ENCODE measurements at places on chromosomes 2 and 18.

GRCh38 chr18:11741505-11742145 lies 52.6 kb downstream of the GNAL start:
- DNase-seq, result no peak

DNA sequence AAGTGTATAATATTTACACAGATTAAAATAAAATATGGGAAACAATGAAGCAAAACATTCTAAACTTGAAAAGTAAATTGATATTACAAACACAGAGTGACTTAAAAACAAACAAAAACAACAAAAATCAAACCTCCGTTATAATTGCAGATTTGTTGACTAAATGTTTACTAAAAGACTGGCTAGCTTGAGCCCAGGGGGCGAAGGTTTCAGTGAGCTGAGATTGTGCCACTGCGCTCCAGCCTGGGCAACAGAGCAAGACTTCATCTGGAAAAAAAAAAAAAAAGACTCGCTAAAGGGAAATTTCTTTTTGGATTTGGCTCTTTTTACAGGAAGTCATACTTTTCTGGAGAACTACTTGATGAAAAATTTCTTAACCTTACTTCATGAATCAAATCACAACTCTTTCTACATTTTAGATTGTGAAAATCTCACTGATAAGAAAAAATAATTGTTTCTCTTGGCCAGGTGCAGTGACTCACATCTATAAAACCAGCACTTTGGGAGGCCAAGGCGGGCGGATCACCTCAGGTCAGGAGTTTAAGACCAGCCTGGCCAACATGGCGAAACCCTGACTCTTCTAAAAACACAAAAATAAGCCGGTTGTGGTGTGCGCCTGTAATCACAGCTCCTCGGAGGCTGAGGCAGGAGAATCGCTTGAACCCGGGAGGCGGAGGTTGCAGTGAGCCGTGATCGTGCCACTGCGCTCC lies 9.7 kb downstream of the TFPI start:
- no peak for DNase-seq

- peak; percentile 63 for DNase-seq
These were observed 264.1 kb upstream of the MEIS1 start for GRCh38 chr2:66170744-66171330.

GRCh38 chr18:74225193-74225840 lies 66.4 kb downstream of the CYB5A start:
- DNase-seq, result no peak

GRCh38 chr2:8329660-8330622 lies 351.9 kb upstream of the ID2 start:
- no peak for DNase-seq

- no peak for DNase-seq
These were observed 44.4 kb downstream of the PTPN2 start for GRCh38 chr18:12839526-12840196.

GRCh38 chr2:128197059-128197458 lies 106.1 kb downstream of the UGGT1 start:
- DNase-seq, result no peak

- DNase-seq, result no peak
These were observed 15.5 kb upstream of the CFLAR start for GRCh38 chr2:201100497-201100896.

DNA sequence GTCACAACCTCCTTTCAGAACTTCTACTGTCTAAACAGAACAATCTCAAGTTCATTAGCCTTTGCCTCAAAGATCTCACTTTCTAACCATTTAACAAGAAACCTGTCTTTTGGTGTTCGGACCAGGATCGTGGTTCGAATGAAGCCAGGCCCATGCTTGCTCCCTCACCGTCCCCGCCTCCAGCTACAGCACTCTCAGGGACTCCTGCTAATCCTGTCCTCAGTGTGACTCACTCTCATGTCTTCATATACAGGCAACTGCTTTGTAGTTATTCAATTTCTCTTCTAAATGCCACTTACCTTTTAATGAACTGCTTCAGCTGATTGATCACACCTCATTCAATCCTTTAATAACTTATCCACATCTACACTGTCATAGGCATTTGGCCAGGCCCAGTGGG lies 15.8 kb downstream of the SERTAD2 start:
- no peak for DNase-seq

GRCh38 chr2:125456693-125457363 lies 1199.1 kb upstream of the GYPC start:
- no peak for DNase-seq

All from DMS79 treated with DMSO at 0.1 percent for 48 hours (cell line).